ENCODE measurements at places on chromosomes 13 and 19.

DNA sequence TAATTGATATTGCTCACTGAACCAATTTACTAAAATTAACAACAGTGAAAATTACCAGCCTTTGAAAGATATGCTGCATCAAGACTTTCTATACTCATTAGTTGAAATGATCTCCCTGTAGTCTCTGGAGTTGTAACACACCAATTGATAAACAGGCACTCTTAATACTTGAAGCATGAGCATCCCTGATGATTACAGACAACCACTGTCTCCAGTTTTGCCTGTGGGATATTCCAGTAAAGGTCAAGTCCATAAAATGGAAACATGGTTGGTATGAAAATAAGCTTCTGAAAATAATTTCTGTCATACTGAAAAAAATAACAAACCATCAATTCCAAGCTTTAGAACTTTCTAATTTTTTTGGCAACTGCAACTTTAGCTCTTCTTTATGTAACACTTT, 405.8 kb downstream of the SPRY2 start:
- DNase-seq, result no peak

- no peak for DNase-seq
Observed at GRCh38 chr13:80469853-80470381, 129.0 kb upstream of the SPRY2 start.

- DNase-seq, result no peak
Observed at GRCh38 chr13:91739751-91740150, 341.3 kb downstream of the GPC5 start.

GRCh38 chr13:36193151-36193855, 21.1 kb downstream of the SOHLH2 start:
- no peak for DNase-seq

DNA sequence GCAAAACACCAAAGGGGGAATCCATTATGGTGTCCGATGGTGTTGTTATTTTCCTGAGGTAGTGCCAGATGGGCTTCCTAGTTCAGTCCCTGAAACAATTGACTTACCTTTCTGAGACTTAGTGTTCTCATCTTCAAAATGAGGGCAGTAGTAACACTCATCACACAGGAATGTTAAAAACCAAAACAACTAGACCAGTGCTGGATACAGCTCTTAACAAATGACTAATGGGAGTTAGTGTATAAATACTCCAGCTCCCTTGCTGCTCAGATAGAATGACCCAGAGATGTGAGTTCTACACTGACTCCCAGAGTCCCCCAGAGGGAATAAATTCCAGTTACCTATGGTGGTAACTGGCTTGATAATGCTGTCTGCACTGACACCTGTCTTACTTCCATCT, 49.9 kb downstream of the MBD3L2B start:
- DNase-seq, result no peak

DNA sequence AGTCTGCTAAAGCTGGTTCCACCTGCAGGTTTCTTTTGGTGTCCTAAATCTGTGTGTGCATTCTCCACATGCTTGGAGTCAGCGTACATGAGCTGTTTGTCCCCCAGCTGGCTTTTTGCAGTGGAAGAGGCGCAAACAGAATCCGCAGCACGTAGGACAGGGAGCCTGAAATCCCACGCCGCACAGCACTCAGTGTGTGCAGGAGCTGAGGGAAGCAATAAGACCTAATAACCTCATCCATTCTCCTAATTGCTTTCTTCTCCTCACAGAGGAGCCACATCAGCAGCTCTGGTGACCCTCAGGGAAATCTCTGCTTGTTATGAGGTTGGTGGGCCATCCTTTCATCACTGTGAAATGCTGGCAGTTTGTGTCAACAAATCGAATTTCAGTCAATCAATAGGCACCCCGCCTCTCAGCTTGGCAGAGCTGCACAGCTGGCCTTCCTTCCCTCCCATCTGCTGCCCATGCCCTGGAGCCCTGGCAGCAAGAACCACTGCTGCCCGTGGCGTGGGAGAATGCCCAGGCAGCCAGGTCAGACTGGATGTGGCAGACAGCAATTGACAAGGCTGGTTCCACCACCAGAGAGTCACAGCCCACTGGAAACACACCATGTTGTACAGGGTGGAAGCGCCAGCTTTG, 136.7 kb downstream of the ZDHHC20 start:
- no peak for DNase-seq

- DNase-seq, result peak; percentile 72
Observed at GRCh38 chr19:12825254-12826131, 8.9 kb downstream of the RTBDN start.

- DNase-seq, result peak; percentile 88
Observed at GRCh38 chr19:42529248-42529764, 1.0 kb upstream of the CEACAM1 start.

GRCh38 chr19:54426291-54426931, 11.1 kb downstream of the TTYH1 start:
- no peak for DNase-seq

- DNase-seq, result no peak
Observed at GRCh38 chr19:18503971-18504885, 17.6 kb downstream of the ELL start.

DNA sequence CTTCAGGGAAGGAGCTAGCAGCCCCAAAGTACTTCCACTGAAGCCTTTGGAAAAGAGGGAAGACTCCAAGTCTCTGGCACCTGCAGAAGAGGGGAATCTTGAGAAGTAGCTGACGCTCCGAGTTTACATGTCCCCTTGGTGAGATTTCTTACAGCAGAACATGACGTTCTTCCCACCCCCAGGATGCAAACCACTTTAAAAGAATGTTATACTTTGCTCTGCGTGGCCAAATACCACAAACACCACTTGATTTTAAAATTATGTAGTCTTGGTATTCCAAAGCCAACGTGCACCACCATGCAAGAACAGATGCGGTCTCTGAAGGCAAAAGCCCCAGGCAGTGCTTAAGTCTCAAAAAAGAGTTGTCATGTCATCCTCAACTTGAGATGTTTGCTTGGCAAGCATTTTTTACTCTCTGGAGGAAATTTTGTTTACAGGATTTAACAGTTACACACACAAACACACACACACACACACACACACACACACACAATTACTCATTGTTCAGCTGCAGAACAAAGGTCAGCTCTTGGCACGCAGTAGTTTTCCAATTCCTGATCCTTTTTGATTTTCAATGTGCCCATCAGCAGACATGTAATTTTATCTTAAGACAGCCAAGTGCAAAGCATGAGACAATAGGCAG, 106.1 kb downstream of the RGCC start:
- no peak for DNase-seq

DNA sequence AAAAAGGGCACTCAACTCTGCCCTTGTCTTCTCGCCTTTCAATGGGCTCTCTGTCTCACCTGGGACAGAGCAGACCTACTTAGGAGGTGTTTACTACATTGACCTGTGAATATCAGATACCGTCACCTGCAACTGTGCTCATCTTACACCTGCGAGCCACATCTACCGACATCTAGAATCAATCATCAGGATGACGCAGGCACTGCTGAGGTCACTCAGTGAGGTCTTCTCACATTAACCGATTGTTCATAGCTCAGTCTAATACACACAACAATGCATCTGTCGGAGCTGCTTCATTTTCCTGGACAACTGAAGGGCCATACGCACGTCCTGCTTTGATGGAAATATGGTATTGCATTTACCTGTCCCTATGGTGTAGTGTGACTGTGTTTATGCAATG, 211.9 kb downstream of the FGF9 start:
- DNase-seq, result no peak

DNA sequence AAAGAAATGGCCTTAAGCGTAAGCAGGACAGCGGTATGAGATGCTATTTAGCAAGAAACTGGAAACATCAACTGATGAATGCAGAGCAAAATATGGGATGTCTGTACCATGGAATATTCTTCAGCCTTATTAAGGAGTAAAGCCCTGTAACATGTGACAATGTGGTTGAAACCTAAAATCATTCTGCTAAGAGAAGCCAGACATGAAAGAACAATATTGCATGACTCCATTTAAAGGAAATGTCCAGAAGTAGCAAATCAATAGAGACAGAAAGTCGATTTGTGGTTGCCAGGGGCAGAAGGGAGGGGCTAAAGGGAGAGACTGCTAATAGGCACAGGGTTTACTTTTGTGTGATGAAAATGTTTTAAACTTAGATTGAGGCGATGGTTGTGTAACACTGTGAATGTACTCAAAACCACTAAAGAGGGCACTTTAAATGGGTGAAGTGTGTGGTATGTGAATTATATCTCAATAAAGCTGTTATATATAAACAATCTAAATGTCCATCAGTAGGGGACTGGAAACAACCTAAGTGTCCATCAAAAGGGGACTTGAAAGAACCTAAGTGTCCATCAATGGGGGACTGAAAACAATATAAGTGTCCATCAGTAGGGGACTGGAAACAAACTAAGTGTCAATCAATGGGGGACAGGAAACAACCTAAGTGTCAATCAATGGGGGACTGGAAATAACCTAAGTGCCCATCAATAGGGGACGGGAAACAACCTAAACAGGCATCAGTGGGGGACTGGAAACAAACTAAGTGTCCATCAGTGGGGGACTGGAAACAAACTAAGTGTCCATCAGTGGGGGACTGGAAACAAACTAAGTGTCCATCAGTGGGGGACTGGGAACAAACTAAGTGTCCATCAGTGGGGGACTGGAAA, 45.4 kb downstream of the CCL25 start:
- no peak for DNase-seq

DNA sequence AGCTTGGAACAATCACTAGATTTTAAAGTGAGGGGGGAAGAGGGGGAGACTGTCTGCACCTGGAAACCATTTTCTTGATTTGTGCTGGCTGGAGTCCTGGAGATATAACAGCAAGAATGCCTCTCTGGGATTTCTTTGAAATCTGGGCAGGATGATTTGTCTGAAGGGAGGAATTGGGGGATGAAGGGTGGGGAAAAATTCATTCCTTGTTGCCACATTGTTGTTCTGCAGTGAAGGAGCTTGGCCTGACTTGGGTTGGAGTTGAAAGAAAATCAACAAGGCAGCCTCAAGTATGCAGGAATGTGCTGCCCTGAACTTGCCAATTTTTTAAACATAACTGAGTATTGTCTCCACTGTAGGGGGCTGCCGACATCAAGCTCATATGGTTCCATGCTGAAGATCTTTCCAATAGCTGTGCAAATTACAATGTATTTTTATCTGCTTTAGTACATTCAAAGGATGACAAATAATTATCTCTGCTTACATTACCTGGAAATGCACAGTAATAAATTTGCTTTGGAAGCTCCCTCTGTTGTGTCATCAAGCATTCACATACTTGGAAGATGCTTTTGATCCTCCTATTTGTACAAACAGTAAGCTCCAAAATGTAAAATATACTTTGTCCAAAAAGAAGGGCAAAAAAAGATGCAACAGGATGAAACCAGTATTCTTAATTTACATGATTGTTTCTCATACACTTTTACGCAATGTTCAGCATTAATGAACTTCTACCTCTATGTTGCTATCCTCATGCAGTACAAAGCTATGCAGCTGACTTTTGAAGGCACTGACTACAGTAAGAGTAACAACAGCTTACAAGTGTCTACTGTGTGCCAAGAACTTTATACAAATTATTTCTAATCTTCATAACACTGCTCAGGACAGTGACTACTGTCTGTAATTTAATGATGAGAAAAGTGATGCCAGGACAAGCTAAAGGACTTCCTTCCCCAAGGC, 627.9 kb upstream of the KLF12 start:
- DNase-seq, result no peak

DNA sequence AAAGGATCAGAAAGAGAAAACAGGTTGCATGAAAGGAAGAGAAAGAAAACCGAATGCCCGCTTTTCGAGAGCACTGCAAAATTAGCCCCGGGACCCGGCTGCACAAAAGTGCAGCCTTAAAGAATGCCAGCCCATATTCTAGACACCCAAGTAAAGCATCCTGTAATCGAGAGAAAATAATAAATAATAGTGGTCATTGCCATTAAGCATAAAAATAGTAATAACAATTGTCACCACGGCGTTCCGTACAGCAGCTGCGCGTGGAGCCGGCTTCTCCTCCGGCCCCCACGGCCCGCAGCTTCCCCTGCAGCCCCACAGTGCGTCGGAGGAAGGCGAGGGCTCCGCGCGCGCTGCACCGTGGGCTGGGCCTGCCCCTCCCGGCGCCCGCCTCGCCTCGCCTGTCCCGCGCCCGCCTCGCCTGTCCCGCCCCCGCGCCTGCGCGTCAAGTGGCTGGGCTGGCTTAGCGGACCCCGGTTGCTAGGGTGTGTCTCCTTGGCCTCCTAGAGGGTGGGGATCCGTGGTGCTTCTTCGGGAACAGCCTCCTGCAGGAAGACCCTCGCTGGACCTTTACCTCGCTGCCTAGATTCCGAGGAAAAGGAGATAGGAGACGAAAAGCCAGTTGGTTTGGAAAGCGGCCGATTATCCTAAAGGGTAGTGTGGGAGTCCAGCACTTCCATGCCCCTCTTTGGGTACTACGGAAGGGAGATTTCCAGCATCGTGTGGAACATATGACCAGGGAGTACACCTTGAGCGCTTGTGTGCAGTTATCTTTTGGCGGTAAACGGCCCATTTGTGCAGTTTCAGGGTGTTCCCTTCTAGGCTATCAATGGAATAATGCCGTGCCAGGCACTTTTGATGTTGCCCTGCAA, at the start of gene LRRC63:
Gene LRRC63 (plus strand): TSS at position 446 of the 869 bp plus-strand sequence. CDS start 1,107 bp downstream, outside the sequence.
- DNase-seq, result peak; percentile 95

DNA sequence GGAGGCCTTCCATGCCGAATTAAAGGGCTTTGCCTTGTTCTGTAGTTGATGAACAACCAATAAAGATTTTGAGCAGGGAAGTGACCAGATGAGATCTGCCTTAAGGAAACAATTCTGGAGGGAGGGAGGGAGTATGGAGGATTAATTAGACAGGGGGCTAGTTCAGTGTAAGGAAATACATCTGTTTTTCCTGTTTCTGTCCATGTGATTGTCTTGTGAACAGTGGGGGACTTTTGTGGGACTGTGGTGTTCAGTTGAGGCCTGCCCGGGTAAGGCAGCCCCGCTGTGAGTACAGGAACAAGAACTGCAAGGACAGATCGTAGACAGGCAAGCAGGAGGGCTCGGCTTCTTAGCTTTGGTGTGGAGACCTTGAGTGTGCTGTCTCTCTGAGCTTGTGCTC, 59.0 kb downstream of the DGKH start:
- DNase-seq, result no peak

GRCh38 chr19:46466536-46467196, 4.7 kb downstream of the PNMA8A start:
- no peak for DNase-seq

DNA sequence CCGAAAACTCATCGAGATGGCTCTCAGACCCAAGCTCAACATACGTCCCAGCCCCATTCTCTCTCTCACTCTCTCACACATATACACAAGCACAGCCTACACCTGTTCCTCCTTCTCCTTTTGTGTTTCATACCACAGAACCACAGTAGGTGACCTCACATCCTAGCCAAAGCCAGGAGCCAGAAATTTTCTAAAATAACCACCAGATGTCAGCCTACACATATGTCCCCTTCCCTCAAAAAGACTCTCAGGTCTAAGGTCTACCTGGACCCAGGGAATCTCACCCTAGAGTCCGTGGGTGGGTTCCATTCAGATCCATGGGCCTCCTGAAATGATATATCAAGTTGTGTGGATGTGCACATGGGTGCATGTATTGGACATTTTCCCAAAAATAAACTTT, 104.2 kb upstream of the IPO5 start:
- no peak for DNase-seq

DNA sequence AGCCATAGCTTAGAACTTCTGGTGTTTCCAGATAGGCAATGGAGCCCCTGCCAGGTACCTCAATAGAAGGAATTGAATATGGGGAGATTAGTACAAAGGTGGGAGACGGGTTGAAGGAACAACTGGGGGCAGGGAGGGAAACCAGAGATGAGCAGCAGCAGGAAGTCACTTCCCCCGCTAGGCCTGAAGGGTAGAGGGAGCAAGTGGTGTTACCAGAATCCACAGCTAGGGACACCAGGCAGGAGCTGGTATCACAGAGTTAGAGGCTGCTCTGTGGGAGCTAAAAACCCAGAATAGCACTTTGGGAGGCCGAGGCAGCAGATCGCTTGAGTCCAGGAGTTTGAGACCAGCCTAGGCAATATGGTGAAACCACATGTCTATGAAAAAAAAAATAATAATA, 15.3 kb upstream of the HNRNPUL1 start:
- DNase-seq, result no peak
